MV-4-11 (cell line): ENCODE measurements at places on chromosomes 4 and X.

DNA sequence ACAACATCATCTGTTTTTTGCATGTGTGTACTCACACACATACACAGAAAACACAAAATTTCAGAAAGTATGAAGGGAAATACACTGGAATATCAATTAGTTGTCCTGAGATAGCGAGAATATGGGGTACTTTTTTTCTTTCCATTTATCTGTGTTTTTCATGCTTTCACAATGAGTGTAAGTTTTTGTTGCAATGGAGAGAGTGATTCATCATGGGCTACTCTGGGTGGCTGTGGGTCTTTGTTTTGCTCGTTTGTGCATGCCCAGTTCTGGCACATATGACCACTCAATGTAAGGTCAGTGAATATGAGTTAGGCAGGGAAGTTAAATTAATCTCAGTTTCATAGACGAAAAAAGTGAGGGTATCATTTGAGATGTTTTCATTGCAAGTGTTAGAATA is 26.9 kb downstream of the XK start:
- no peak for DNase-seq

GRCh38 chr4:171812665-171813525 is at the start of gene GALNTL6:
Gene GALNTL6 (plus strand): TSS chr4:171813404.
- no peak for DNase-seq

DNA sequence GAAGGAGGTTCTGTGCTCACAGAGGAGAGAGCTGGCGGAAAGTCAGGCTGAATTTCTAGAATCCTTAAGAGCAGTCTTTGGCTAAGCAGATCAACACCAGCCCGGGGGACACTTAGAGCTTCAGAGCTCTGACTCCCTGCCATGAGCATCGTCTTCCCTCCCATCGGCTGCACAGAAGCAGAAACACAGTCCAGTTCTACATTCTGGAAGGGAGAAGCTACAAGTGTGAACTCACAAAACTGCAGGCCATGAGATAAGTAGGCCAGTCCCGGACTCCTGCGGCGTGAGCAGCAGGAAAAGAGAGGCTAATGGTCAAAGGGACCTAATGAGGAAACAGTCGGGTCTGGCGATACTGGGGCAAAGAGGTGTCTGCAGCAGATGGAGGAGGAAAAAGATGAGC is 211.5 kb downstream of the DHX15 start:
- DNase-seq = no peak

- DNase-seq = no peak
Observed at GRCh38 chr4:26782830-26783202, 77.8 kb upstream of the STIM2 start.

- no peak for DNase-seq
Observed at GRCh38 chr4:38896940-38897339, 29.3 kb downstream of the FAM114A1 start.

DNA sequence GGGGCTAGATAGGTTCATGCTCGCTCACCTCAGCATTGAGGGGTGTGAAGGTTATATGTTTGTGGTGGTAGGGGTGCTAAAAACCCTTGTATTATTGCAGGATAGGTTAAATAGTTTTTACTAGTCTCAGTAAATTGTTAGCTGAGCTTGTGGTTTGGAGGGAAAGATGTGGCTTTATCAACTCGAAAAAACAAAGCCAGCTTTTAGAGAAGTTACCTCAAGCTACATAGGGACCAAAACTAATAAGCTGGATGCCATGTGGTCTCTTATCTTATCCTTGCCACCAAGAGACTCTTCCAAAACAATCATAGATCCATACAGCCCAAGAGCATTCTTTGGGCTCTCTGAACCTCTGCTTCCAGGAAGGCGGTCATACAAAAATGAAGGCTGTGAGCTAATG is 29.2 kb downstream of the MSN start:
- peak; percentile 52 for DNase-seq

- DNase-seq = no peak
Observed at GRCh38 chr4:20576861-20577260, 123.4 kb upstream of the PACRGL start.

- DNase-seq = no peak
Observed at GRCh38 chrX:78024349-78025059, 55.1 kb upstream of the PGAM4 start.
